ENCODE measurements at places on chromosomes 7 and 10.

DNA sequence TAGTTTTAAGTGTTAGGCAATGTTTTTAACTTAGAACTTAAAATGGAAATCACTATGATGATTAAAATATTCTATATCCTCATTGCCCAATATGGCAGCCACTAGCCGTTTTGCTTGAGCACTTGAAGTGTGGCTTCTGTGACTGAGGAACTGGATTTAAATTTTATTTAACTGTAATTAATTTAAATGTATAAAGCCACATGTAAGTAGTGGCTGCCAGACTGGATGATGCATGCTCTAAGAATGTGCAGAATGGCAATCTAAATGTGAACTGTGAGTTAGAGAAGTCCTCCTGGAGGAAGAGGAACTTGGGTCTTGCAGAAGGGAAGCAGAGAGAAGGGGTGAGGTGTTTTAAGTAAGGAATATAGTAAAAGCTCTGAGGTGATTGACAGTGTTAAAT is 451.4 kb downstream of the SUGCT start:
- no peak for DNase-seq

DNA sequence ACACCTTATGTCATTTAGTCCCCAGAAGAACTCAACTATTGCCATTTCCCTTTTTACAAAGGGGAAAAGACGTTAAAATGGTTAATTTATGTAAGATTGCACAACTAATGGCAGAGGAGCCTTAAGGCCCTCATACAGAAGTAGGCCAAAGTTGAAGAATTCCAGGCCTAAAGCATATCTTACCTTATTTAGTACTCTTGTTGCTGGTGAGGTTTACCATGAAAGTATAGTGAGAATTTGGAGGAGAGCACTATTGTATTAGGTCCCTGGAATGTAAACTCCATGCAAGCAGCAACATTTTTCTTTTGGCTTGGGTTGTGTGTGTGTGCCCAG is 731 bp upstream of the CRPPA start:
- no peak for DNase-seq

- DNase-seq: no peak
Observed at GRCh38 chr10:89468191-89468965, 54.0 kb downstream of the IFIT5 start.

DNA sequence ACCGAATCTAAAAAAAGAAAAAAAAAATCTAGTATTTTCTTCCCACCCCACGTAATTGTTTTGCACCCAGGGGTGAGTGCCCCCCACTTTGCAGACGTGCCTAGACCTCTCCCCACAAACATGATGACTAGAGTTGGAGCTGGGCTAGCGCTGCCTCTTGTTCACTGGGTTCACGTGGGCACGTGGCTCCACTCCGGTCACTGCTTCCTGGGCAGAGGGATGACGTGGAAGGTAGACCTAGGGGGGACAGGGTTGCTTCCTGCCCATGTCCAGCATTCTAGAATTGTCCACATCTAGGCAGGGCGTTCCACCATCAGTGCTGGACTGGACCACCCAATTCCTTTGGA is 861 bp upstream of the LIMK1 start:
- DNase-seq: no peak

DNA sequence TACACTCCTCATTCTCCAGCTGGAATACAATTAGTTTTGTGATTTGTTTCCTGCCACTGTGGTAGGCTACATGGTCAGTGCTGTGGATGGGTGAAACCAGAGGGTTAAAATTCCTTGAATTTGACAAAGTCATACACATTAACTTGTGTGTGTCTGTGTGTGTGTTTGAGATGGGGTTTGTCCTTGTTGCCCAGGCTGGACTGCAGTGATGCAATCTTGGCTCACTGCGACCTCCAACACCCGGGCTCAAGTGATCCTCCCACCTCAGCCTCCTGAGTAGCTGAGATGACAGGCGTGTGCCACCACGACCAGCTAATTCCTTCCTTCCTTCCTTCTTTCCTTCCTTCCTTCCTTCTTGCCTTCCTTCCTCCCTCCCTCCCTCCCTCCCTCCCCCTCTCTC is 24.8 kb upstream of the GIMAP8 start:
- DNase-seq: no peak

DNA sequence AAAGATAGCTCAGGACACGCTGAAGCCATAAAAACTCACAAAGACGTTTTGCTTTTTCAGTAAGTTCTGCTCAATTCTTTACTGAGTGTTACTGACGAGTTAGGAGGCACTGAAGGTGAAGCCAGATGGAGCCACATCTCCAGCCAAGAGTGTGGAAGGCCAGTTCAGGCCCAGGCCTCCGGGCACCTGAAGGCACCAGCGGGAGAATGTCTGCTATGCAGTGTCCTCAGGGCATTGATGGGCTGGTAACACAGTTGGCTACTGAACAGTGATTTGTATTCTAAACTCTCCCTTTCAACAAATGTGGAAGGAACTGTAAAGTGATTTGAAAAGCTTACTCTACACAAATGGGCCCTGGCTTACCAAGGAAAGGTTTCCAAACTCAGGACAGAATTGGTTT is 64.8 kb upstream of the SVIL start:
- DNase-seq: no peak

GRCh38 chr10:98287321-98287720 is 19.3 kb upstream of the LOXL4 start:
- no peak for DNase-seq

GRCh38 chr7:133367561-133367960 is 114.7 kb downstream of the EXOC4 start:
- DNase-seq: no peak

- DNase-seq: no peak
Observed at GRCh38 chr7:107898997-107899594, 8.1 kb downstream of the DLD start.
